ENCODE measurements at places on chromosomes 4 and X.
A peak's percentile ranks its signal among the peaks of the same experiment; 100 is the strongest.

GRCh38 chr4:59973492-59973891, 1226.6 kb upstream of the ADGRL3 start:
- no peak for DNase-seq

GRCh38 chrX:111837197-111837596, 38.8 kb upstream of the TRPC5OS start:
- no peak for DNase-seq

DNA sequence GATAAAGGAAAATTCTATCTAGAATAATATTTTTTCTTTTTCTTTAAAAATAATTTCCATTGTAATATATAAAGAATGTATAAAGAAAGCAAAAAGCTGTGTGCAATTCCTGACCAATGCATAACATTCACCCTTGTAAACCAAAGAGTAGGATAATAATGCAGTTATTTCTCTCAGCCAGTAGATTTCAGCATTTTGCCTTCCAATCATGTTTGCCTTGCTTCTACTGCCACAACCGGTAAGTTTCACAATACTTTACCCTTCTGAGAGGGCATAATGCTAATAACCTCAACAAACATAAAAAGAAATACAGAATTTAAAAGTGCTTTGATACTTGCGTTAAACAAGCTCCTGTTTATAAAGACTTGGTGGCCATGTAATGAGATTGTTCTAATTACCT, 59.9 kb downstream of the CHIC2 start:
- peak; percentile 14 for DNase-seq

GRCh38 chr4:87502580-87503238, 26.5 kb downstream of the SPARCL1 start:
- DNase-seq = no peak

GRCh38 chr4:38743866-38744265, 38.9 kb downstream of the TLR10 start:
- no peak for DNase-seq

Measured in HuH-7 (cell line).